ENCODE measurements at places on chromosomes 1 and 21.

DNA sequence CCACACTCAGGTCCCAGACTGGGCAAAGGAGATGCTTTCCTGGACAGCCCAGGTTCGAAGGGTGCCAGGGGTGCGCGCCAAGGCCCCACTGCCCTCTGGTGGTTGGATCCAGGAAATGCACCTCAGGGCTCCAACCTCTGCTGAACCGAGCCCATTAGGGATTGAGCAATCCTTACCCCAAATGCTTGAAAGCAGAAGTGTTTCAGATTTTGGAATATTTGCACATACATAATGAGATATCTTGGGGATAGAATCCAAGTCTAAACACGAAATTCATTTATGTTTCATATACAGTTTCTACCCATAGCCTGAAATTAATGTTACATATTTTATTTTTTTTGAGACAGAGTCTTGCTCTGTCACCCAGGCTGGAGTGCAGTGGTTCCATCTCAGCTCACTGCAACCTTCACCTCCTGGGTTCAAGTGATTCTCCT lies 57.4 kb downstream of the SLC9A1 start:
- peak; percentile 81 for DNase-seq

DNA sequence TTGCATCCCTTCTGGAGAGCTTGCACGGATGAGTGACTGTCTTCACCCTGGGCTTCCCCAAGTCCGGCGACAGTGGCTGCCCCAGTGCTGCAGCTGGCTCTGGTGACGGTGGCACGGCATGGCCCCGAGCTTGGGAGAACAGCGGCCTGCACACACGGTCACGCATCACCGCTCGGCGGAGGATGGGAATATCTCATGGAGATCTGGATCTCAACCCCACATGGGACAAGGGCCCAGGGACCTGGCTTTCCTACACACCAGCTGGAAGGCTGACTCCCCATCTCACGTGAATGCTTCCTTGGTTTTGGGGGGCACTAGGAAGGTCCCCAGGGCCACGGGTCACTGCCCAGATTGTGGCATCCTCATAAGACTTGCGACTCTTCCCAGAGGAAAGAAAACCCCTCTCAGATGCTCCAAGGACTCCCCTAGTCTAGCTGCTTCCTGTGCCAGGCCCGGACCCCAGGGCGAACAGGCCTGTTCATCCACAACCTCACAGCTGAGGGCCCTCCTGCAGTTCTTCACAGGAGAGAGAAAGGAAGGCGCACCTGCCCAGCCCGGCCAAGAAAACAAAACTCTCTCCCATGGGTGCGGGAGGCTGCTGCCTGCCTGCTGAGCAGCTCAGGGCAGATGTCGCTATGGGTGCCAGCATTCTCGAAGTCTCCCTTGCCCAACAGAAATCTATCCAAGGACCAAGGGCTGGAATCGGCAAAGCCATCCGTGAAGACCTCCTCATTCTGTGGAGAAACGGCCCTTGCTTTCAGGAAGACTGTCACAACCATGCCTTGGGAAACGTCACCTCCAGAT lies 9.9 kb downstream of the CFAP410 start:
- no peak for DNase-seq

GRCh38 chr1:8602471-8603219 lies 214.8 kb downstream of the RERE start:
- no peak for DNase-seq

DNA sequence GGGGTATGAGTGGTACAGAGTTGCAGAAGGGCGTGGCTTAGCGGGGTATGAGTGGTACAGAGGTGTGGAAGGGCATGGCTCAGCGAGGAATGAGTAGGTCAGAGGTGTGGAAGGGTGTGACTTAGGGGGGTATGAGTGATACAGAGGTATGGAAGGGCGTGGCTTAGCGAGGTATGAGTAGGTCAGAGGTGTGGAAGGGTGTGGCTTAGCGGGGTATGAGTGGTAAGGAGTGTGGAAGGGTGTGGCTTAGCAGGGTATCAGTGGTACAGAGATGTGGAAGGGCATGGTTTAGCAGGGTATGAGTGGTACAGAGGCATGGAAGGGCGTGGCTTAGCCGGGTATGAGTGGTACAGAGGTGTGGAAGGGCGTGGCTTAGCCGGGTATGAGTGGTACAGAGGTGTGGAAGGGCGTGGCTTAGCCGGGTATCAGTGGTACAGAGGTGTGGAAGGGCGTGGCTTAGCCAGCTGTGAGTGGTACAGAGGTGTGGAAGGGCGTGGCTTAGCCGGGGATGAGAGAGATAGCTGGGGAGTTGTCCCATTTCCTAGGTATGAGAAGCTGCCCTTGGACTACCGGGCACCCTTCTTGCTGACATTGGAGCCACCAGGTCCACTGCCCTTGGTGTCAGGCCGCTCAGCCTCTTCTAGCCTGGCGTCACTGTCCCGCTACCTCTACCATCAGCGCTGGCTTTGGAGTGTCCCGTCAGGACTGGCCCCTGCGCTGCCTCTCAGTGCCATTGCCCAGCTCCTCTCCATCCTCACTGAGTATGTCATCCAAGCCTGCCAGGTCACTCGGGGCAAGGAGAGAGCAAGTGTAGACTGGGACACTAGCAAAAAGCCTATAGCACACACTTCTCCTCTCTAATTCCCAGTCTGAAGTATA lies 29.8 kb downstream of the HYI start:
- no peak for DNase-seq

GRCh38 chr1:83766241-83766691 lies 232.7 kb downstream of the TTLL7 start:
- no peak for DNase-seq

Data from cerebellar cortex (tissue), 1 donor.